ENCODE measurements at places on chromosomes 2 and 18.

DNA sequence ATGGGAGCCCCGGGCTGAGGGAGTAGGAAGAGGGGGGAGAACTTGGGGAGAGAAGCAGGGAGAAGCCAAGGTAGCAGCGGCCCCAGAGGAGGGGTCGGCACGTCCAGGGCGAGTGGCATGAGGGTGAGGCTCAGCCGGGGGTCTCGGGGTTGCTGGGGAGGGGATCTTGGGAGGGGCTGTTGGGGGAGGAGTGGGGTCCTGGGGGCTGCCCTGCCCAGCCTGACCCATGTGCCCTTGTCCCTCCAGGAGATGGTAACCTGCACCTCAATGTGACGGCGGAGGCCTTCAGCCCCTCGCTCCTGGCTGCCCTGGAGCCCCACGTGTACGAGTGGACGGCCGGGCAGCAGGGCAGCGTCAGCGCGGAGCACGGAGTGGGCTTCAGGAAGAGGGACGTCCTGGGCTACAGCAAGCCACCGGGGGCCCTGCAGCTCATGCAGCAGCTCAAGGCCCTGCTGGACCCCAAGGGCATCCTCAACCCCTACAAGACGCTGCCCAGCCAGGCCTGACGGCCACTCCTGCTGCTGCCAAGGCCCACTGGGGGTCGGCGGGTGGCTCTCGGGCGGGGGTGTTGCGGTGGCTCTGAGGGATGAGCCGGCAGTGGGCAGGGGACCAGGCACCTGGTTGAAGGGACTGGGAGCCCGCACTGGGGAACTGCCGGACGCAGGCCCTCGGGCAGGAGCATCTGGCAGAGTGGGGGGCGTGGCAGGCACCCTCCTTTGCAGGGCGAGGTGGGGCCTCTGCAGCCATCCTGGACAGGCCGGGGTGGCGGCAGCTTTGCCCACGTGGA, 9.0 kb upstream of the GAL3ST2 start:
- peak; percentile 69 for DNase-seq

GRCh38 chr2:165562233-165562632, 92.7 kb downstream of the CSRNP3 start:
- DNase-seq: no peak

- peak; percentile 69 for DNase-seq
Measured at GRCh38 chr2:96103761-96104486, 12.4 kb downstream of the ADRA2B start.

DNA sequence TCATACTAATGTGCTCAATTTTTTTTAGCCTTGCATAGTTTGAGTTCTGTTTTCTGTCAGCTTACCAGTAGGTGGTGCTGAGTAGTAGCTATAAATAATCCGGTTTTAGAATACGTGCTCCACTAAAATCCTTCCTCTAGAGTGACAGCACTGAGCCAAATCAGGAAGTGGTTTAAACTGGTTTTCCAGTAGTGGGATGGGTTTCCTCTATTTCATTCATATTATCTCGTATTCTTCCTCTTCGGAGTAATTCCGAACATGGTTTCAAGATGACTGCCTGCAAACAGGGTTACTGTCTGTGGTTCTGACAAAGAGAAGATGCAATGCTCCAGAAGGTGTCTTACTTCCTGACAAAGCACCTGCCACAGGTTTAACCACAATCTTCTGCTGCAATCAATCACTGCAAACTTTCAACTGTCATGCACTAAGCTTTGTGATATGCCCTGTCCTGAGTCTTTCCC, 496.9 kb upstream of the VRK2 start:
- no peak for DNase-seq

- DNase-seq: no peak
Measured at GRCh38 chr2:201132518-201132917, 16.6 kb downstream of the CFLAR start.

GRCh38 chr2:234980451-234981187, 28.8 kb downstream of the SH3BP4 start:
- no peak for DNase-seq

- DNase-seq: no peak
Measured at GRCh38 chr2:72134408-72134996, 13.2 kb downstream of the CYP26B1 start.

DNA sequence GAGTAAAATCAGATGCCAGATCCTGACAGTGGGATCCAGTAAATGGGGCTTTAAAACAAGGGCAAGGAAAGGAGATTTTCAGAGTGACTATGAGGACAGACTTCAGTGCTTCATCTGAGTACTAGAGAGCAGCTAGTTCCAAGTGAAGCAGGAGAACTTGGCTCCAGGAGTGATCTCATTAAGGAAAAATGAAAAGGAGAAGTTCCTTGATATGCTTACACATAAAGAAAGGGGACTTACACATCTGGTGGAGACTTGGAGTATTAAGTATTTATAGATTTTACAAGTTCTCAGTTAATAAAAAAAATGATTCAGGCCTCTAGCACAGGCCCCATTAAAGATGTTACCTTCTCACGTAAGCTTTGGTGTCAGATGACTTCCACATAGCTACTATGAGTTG, 105.8 kb downstream of the ICOS start:
- DNase-seq: no peak

GRCh38 chr2:36965751-36966369, 476 bp downstream of the STRN start:
- peak; percentile 75 for DNase-seq

DNA sequence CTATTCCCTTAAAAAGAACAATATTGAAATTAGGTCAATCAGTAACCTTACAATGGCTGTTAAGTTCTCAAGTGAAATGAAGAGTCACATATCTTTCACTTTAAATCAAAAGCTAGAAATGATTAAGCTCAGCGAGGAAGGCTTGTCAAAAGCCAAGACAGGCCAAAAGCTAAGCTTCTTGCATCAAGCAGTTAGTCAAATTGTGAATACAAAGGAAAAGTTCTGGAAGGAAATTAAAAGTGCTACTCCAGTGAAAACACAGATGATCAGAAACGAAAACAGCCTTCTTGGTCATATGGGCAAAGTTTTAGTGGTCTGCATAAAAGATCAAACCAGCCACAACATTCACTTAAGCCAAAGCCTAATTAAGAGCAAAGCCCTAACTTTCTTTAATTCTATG, 402.6 kb upstream of the ZEB2 start:
- DNase-seq: no peak

DNA sequence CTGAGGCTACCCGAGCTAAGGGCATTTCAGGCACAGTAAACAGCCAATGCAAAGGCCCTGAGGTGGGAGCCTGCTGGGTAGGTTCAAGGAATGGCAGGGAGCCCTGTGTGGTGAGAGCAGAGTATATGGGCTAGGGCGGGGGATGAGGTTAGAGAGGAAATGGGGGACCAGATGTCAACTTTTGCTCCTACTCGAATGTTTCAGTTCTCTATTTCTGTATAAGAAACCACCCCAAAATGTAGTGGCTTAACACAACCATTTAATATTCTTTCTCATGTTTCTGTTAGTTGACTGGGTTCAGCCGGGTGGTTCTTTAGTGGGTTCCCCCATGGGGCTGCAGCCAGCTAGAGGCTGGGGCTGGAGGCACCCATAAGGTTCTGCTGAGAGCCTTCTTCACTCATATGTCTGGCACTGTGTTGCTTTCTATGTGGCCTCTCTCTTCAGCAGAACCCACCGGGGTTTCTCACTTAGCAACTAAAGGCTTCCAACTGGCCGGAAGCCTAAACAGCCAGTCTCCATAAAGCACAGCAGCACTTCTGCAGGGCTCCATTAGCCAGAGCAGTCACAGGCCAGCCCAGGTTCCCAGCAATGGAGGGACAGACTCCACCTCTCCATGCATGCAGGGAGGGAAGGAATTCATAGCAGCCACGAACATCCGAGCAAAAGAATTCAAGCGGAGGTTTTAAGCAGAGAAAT, 5.6 kb upstream of the ATOH8 start:
- no peak for DNase-seq

DNA sequence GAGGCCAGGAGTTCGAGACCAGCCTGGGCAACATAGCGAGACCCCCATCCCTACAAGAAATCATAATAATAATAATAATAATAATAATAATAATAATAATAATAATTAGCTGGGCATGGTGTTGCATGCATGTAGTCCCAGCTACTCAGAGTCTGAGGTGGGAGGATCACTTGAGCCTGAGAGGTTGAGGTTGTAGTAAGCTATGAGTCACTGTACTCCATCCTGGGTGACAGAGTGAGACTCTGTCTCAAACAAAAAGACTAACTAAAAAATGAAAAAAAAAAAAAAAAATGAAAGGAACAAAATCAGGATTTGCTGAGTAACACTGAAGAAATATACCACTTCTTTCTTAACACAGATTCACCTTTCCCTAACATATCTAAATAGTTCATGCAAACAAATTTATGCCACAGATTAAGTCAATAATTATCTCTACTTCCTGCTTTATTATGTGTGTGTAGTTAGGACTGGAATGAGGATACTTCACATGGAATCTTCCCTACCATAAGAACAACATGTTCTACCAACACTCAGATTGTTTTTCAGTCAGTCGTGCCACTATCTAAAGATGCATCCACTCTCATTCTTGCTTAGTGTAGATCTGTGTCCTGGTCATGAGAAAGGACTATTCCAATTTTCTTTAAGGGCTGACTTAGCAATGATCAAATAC, 928.7 kb downstream of the SLC4A3 start:
- DNase-seq: no peak

GRCh38 chr2:239311132-239312040, 89.4 kb downstream of the HDAC4 start:
- DNase-seq: peak; percentile 41

DNA sequence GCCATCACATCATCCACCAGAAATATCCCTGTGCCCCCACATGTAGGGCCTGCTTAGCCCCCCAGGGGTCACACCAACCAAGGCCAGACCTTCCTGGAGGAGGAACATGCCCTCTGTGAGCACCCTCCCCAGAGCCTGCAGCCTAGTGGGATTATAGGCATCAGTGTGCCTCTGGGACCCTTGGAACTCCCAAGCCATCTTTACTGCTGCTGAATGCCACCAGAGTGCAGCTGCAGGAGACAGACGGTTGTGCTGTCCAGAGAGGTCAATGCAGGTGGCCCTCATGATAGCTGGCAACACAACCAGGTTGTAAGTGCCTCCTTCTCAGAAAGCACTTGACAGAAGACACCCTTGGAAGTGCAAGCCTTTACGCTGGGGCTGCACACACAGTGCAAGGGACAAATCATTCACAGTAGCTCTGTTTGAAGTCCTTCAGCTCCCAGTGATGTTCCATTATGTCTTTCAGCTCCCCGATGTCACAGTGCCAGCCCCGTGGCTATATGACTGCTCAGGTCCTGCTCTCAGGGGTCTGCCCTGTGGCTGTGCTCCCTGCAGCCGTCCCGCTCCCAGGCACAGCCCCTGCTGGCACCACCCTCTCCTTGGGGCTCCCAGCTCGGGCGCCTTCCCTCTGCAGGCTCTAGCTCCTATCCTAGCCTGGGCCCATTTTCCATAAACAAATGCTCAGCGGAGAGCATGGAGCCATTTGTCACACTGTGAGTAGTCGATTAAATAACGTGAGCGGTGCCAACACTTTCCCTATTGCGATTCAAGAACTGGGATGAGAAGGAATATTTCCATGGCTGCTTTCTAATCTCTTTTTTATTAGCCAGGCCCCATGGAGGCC, 65.1 kb downstream of the EDAR start:
- peak; percentile 62 for DNase-seq

- DNase-seq: no peak
Measured at GRCh38 chr2:218875692-218876246, 4.9 kb upstream of the WNT10A start.

DNA sequence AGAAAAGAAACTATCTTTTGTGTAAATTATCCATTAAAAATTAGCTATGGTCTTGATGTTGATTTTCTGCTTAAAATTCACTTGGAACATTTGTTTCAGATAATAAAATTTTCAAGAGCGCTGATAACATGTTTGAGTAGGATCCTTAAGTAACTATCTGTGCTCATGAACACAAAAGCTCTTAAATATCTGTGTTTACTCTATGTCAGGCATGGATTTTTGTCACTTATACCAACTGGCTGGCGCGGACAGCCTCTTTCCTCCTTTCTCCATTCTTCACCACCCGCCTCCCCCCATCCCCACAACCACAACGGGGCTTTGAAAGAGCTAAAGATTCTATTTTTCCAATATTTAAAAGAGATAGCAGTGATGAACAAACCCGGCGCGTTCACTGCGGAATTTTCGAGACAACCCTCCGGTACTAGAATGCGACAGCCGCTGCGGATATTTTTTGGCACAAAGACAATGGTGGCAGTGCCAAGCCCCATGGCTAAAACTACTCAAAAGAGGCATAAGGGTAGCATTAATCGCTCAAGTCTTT, 181.5 kb downstream of the TCF4 start:
- DNase-seq: no peak

DNA sequence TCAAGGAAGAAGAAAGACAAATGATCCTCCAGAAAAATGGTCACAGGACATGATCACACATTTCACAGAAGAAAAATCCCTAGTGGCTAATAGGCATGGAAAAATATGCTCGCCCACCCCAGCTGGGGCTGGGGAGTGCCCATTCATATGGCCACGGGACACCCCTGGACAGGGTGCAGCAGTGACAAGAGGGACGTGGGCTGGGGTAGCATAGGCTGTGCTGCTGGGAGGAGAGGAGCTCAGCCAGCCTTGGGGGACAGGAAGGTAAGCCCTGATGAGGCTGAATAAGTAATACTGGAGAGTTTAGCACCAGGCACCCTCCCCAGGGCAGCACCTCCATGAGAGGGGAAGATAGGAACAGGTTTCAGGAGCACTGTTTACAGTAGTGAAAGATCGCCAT, 254.9 kb upstream of the HS6ST1 start:
- peak; percentile 50 for DNase-seq

DNA sequence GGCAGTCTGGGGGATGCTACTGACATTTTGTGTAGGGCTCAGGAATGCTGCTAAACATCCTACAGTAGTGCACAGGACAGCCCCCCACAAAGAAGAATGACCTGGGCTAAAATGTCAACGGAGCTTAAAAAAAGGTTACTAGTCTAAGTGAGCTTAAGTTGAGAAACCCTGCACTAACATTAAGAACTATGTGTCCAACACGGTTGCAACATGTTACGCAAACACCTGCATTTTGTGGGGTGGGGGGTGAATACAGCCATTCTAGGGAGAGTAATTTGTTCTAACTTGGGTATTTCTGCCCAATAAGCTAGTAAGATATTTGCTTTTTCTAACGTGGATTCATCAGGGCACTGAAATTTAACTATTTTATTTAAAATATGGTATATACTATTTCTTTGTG, 57.9 kb downstream of the SLC8A1 start:
- no peak for DNase-seq

- peak; percentile 26 for DNase-seq
Measured at GRCh38 chr2:23707096-23707495, 219.8 kb downstream of the ATAD2B start.

- DNase-seq: no peak
Measured at GRCh38 chr2:238866656-238867277, 18.9 kb downstream of the TWIST2 start.

DNA sequence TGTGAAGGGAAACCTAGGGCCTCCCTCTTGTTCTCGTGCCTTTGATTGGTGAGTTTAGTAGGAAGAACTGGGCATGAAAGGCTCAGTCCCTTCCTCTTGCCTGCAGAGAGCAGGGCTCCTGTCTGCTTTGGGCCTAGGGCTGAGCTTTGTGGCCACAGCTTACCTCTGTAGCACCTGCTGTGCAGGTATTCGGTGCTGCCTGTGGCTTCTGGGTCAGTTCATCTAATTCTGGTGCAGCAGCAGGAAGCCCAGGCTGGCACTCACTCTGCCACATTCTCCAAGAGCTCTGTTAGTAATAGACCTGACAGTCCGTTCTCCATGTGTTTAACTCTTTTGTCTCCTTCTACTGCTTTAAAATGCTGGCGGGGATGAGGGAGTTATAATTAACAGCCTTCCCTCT, 96.5 kb downstream of the DLGAP1 start:
- no peak for DNase-seq

- no peak for DNase-seq
Measured at GRCh38 chr2:196750291-196750923, 49.1 kb downstream of the GTF3C3 start.

Measured in coronary artery (tissue), 2 donors.